ENCODE measurements at places on chromosomes 3 and 15.

- no peak for DNase-seq
These were observed 2.6 kb downstream of the LTF start for GRCh38 chr3:46462111-46462510.

DNA sequence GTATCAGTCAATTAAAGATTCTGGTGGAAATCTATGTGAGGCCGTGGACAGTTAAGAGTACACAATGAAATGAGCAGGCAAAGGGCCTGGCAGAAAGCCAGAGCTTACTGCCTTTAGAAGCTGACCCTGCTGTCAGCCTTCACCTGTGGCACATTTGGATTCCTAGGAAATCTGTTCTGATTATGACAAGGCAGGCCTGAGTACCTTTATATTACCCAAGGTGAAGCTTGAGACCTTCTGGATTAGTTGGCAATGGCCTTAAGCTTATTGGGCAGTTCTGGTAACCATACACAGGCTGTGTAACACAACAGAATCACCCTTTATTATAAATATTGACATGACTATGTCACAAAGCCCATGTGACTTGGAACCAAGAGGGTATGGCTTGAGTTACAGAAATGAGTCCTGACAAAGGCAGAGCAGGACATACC is 43.2 kb downstream of the NBEAL2 start:
- no peak for DNase-seq

DNA sequence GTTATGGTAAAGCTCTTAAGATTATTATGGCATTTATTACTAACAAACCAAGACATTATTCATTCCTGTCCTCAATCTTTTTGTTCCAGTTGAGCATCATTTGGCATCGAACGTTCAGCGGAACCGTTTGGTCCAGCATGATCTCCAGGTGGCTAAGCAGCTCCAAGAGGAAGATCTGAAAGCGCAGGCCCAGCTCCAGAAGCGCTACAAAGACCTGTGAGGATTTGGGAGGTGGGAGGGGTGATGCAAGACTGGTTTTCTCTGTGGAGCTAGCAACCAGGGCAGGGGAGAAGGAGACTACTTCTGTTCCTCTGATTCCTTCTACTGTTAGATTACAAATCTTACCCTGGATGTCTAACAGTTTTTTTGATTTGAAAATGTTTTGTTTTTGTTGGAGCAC is 27.6 kb upstream of the UTS2B start:
- DNase-seq, result no peak

- DNase-seq, result no peak
These were observed 31.8 kb downstream of the HEG1 start for GRCh38 chr3:125023833-125024555.

DNA sequence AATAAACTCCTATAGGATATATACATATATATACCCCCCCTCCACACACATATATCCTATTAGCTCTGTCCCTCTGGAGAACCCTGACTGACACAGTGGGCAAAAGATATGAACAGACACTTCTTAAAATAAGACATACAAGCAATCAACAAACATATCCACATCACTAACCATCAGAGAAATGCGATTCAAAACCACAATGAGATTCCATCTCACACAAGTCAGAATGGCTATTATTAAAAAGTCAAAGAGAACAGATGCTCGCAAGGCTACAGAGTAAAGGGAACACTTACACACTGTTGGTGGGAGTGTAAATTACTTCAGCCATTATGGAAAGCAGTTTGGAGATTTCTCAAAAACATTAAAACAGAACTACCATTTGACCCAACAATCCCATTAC is 46.2 kb upstream of the ARHGEF26 start:
- no peak for DNase-seq

DNA sequence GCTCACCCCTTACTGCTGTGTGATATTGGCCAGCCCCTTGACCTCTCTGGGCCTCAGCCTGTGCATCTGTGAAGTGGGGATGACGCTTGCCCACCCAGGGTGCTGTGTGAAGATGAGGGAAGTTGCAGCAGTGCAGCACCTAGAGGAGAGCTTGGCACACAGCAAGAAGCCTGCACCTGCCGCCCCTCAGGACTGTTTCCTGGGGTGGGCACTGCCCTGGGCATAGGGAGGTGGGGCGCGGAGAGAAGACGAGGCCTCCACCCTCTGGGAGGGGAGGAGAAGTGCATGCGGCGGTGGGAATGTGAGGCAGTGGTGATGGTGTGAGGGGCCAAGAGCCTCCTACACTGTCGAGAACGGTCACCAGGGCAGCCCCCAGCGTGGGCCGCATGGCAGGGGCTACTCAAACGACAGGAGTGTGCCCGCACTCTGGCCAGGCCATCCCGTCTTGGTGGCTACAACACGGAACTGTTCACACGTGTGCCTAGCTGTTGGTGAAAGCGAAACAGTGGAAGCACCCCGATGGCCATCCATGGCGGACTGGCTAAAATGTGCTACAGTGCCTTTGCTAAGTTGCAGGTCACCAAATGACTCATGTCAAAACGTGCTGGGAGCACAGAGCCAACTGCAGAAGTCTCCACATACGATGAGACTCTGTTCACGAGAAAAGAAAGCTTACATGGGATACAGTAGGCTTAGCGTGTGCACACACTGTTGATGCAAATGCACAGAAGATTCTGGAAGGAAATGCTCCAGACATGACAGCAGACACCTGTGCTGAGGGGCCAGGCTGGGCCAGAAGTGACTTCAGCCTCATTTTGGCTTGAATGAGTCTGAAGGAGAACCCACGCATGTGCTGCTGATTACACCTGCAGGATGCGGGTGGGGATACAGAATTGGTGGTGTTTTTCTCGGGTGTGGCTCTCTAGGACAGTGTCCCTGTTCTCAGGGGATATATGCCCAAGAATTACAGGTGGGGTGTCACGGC is 40.4 kb upstream of the IQSEC1 start:
- no peak for DNase-seq

GRCh38 chr15:75673426-75674235 is 25.9 kb downstream of the SNX33 start:
- no peak for DNase-seq

Measured in bone marrow (tissue), 2 donors.